ENCODE measurements at places on chromosomes 7 and 10.
A peak's percentile ranks its signal among the peaks of the same experiment; 100 is the strongest.

DNA sequence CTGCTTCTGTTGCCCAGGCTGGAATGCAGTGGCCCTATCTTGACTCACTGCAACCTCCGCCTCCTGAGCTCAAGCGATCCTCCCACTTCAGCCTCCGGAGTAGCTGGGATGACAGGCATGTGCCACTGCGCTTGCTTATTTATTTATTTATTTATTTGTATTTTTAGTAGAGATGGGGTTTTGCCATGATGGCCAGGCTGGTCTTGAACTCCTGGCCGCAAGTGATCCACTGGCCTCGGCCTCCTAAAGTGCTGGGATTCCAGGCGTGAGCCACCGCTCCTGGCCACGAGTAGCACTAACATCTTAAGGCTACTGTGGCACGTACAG, 70.9 kb downstream of the CARD11 start:
- peak; percentile 7 for DNase-seq

- DNase-seq: no peak
These were observed 682.3 kb upstream of the IGFBP3 start for GRCh38 chr7:46603296-46603752.

GRCh38 chr7:20601121-20601520, 14.3 kb upstream of the ABCB5 start:
- DNase-seq: no peak

DNA sequence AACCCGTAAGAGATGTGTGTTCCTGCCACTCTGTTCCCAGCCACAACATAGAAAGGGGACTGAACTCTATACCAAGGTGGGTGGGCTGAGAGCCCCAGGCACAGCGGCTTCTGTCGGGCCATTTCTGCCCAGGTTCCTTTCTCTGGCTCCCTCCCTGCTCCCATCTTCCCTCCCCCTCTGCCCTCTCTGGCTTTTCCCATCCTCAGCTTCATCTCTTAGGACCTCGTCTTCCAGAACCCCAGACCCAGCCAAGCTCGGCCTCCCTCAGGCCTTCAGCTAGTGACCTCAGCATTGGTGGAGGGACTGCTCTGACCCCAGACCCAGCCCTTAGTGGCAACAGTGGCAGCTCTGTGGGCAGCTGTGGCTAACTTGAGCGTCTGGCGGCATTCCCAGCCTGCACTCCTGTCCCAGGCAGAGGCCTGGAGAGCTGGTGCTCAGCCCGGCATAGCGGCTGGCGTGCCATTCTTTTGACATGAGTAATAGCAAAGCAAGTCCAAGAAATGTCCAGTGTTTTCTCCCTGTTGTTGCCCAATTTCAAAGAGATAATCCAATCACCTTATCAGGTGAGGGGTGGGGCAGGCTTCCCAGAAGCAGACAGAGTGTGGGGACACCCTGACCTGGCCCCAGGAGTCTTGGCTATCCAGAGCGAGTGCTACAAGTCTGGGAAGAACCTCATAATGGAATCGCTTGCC, 15.9 kb downstream of the PTPRE start:
- peak; percentile 87 for DNase-seq

- no peak for DNase-seq
These were observed 6.9 kb downstream of the FAM241B start for GRCh38 chr10:69636626-69637605.

DNA sequence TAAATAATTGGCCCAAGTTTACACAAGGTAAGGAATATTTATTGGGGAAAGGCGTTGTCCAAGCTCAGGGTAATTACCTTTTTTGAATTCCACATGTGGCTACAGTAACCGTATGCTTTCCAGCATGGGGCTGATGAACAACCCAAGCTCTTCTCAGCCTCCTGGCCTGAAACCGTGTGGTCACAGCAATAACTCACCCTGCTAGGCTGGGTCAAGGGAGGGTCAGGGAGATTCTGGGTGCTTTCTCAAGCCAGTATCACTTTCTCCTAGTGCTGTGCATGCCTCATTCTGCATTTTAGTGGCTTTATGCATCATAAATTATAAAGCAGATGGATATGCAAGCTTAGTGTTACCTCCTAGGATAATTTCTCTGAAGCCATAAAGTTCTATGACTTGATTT, 273.9 kb downstream of the PAXIP1 start:
- DNase-seq: no peak

DNA sequence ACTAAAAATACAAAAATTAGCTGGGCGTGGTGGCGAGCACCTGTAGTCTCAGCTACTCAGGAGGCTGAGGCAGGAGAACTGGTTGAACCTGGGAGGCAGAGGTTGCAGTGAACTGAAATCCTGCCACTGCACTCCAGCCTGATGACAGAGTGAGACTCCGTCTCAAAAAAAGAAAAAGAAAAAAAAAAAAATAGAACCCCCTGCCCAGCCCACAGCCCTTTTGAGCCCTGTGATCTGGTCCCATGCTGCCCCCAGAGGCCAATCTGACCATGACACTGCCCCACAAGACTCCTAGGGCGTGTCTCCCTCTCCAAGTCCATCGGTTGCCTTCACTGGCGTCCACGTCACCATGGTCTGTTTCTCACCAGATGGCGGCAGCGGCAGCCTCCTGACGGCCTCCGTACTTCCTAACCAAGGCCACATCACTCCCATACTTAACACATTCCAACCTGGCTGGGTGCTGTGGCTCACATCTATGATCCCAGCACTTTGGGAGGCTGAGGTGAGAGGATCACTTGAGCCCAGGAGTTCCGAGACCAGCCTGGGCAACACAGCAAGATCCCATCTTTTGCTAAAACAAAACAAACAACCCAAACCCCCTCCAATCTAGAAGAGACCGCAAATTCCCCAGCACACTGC, 18.0 kb downstream of the STX1A start:
- no peak for DNase-seq

GRCh38 chr7:152158801-152159587, 133.5 kb downstream of the GALNT11 start:
- DNase-seq: no peak

DNA sequence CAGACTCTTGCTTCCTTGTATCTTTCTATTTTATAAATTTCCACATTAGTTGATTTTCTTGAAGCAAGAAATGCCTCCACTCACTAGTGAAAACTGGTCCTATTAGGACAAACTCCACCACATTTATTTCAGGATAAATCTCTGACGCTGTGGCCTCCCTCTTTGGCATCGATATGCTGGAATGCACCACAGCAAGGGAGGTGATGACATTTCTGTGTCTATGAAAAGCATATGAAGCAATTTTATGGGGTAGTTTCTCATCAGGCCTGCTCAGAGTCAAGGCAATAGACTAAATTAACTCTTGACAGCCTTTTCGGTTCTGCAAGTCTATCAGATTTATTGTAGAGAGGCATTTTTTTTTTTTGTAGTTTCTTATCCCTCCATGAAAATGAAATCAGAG, 304.4 kb downstream of the ZEB1 start:
- DNase-seq: no peak

- DNase-seq: no peak
These were observed 36.5 kb downstream of the GRID1 start for GRCh38 chr10:86329896-86330680.

DNA sequence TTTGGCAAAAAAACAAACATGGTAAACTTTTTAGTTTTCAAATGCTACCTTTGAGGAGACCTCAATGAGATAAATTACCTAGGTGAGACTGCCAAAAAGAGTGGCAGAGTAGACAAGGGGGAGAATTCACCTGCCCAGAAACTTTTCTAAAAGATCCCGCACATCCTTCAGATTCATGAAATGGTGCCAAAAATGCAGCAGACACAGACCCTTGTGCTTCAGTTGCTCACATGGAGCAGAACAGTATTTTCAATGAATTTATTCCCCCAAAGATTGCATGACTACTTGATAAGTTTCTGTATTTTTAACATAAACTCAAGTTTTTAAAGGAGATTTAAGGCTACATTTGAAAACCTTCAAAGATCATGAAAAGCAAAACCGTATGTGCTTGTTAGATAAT, 270.0 kb downstream of the TRIL start:
- DNase-seq: no peak

DNA sequence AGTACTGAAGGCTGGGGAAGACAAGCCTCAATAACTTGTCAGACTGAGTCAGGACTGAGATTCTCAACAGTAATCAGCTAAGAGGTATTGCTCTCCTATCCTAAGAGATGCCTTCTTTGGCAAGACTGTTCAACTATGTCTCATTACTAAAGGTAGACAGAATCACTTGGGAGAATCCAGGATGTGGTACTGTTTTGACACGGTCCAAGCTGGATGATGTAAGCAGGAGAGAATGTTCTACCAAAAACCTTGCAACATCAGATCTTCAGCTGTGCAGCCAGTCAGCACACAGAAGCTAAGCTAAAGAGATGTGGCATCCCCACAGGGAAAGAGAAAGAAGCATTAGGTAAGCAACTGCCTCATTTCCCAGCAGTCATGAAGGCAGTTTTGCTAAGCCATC, 391.4 kb downstream of the NRG3 start:
- DNase-seq: no peak

DNA sequence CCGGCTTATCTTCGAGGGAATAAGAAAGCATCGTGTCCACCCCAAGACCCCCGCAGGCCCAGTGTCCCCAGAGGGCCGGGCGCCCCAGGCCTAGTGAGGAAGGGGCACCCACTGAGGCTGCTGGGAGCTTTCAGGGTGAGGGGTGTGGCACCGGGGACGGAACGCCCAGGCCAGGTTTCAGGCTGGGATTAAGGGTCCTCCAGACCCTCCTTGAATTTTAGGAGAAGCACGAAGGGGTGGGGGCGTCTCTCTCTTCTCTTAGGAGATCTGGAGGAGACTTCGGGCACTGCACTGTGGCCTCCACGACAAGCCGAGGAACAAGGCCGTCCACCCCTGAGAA, 96.8 kb downstream of the PDGFA start:
- DNase-seq: no peak

DNA sequence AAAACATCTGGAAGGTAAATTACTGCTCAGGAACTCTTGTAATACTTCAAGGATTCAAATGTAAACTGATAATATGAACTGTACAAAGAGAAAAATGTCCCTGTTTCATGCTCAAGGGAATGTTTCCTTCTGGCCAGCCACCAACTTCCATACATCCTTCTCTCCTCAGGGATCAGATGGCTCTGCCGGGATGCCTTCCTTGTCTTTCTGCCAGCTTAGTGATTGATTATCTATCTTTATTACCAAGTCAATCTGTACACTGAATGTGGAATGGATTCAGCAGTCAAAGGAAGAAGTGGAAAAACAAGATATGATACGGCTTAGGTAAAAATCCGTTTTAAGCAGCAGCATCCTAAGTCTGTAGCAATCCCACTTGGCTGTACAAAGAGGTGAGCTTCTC, 178.3 kb downstream of the PTN start:
- no peak for DNase-seq

DNA sequence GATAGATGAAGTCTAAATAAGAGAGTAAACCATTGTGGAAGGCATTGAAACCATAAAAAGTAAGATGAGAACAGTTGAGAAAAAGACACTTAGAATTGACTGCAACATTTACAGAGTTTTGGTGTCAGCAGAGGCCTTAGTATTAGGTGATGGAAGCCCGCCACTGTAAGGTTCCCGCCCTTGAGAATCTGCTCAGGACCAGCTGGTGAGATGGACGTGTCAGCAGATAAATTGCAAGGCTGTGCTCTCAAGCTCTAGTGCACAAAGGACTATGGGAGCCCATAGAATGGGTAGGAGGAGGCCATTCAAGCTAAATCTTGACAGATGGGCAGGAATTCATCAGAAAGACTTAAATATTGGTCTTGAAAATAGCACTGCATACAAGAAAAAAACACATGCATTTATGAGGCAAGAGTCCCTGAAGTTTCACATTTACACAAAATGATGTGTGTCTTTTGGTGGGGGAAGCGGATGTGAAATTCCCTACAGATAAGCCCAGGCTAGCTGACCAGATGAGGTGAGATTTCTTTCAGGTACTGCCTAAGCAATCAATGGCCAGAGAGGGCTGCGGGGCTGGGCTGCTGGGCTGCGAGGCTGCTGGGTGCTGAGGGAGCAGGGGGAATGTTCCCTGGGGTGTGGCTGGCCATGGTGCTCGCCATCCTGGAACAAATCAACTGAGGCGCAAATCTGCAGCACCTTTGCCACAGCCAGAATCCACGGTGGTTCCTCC, 42.5 kb downstream of the SYPL1 start:
- no peak for DNase-seq

GRCh38 chr7:14271441-14271840, 282.0 kb upstream of the ETV1 start:
- DNase-seq: no peak

DNA sequence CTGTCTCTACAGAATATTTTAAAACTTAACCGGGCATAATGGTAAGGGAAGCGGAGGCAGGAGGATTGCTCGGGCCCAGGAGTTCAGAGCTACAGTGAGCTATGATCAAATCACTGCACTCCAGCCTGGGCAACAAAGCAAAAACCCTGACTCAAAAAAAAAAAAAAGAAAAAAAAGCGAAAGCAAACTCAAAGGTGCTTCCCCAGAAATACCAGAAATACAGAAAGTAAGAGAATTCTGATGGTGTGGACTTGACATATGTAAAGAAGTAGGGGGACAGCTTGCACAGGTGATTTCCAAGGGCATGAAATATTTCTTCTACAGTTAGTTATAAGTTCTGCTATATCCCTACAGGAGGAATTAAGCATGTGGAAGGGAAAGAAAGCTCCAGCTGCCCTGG, 69.7 kb upstream of the APBB1IP start:
- no peak for DNase-seq

- no peak for DNase-seq
These were observed 41.7 kb upstream of the CCSER2 start for GRCh38 chr10:84286695-84287094.

GRCh38 chr7:2436341-2437104, 33.1 kb downstream of the CHST12 start:
- no peak for DNase-seq

Data from left lung (tissue), 14 donors.